Bronchus fibroblast of lung (primary cell): ENCODE measurements at places on chromosomes 13 and 19. TPM values are rescaled to one million over a fixed set of nuclear protein-coding genes. Genes with fewer than 3 reads are reported as not detected.

The LAIR1 gene
- total RNA-seq = not detected in 2 replicates

The APOC4 gene
- total RNA-seq = not detected in 2 replicates

The HSPBP1 gene
- total RNA-seq = 51.3 and 58.7 TPM in 2 replicates

The OVOL3 gene
- not detected in 2 replicates for total RNA-seq

The DMAC2 gene
- total RNA-seq = 56.0 and 57.2 TPM in 2 replicates

The KCTD4 gene
- total RNA-seq = 0.15 TPM in 1 of 2 replicates, not detected in the other

The TINCR gene
- under 0.01 TPM in 1 of 2 replicates, not detected in the other for total RNA-seq

The CEACAM3 gene
- total RNA-seq = not detected in 2 replicates

The CBY2 gene
- total RNA-seq = not detected in 2 replicates

The PRSS57 gene
- not detected in 2 replicates for total RNA-seq

The ZNF225 gene
- total RNA-seq = 1.5 and 2.4 TPM in 2 replicates
